ENCODE measurements at places on chromosomes 3 and 15.

GRCh38 chr15:78679089-78679511 lies 38.1 kb upstream of the CHRNB4 start:
- DNase-seq = no peak

DNA sequence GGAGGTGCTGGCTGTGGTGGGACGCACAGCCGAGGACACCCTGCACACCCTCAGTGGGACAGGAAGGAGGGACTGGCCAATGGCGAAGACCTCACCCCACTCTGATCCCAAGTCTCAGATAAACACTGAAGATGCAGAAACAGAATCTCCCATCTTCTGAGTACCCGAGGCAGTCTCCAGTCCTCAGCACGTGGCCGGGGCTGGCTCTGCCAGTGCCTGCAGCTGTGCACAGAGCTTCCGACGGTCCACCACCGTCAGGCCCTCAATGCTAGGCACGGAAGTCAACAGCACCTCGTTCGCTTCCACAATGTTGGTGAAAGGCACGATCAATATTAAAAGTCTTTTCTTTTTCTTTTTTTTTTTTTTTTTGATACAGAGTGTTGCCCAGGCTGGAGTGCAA lies 16.8 kb upstream of the OCA2 start:
- DNase-seq = no peak

DNA sequence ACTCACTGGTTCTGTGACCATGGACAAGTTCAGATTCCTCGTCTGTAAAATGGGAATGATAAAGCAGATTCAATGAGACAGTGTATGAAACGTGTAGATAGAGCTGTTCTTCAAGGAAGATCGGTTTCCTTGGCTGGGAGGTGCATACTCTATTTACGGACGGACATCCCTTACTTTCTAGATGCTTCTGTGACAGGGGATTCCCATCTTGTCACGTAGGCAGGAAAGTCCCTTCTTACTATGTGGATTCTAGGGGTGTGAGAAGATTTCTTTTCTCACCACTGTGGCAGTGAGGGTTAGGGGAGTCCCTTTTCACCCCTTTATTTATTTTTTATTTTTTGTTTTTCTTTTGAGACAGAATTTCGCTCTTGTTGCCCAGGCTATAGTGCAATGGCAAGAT lies 180.9 kb upstream of the TBL1XR1 start:
- no peak for DNase-seq

- no peak for DNase-seq
Observed at GRCh38 chr15:49991587-49991986, 127.4 kb downstream of the ATP8B4 start.

- DNase-seq = no peak
Observed at GRCh38 chr3:12929801-12930200, 88.4 kb upstream of the RPL32 start.

DNA sequence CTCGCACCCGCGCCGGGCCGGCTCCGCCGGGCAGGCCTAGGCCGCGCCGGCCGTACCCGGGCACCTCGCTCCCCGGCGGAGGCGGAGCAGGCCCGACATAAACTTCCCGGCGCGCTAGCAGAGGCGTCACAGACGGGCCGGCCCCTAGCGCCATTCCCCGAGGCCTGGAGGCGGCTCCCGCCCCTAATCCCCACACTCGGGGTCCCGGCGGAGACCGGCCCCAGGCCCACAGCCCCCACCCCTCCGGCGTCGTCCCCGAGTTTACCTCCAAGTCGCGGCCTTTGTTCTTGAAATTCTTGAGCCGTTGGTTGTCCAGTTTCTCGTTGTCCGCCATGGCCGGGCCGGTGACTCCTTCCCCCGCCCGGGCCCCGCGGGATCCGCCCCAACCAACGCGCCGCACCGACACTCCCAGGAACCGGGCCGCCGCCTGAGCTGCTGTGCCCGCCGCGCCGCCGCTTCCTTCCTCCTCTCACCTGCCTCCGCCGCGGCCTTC lies 376 bp downstream of the KPNA4 start:
- DNase-seq = peak; percentile 77

GRCh38 chr15:33679061-33679460 lies 289.2 kb upstream of the CHRM5 start:
- DNase-seq = no peak

- no peak for DNase-seq
Observed at GRCh38 chr3:179853176-179853575, 183.6 kb downstream of the PEX5L start.

GRCh38 chr15:74396445-74397238 lies 29.2 kb upstream of the CYP11A1 start:
- no peak for DNase-seq

GRCh38 chr15:82315519-82316246 lies 33.6 kb downstream of the GOLGA6L10 start:
- no peak for DNase-seq

DNA sequence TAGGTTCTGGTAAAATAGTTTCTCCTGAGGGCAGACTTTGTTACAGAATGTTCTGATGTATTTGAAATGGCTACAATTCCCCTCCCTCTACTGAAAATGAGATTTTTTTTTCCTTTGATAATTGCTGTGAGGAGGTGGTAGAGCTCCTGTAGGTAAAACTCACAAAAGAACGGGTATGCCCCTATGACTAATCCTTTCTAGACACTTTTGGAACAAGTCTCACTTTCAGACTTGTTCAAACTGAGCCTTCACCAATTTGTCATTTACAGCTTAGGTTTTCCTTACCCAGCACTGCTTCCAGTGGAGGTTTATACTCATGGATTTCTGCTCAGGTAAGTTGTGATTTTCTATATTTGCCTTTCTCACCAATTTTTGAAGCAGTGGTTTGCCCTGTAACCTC lies 115.6 kb downstream of the NLGN1 start:
- DNase-seq = no peak

DNA sequence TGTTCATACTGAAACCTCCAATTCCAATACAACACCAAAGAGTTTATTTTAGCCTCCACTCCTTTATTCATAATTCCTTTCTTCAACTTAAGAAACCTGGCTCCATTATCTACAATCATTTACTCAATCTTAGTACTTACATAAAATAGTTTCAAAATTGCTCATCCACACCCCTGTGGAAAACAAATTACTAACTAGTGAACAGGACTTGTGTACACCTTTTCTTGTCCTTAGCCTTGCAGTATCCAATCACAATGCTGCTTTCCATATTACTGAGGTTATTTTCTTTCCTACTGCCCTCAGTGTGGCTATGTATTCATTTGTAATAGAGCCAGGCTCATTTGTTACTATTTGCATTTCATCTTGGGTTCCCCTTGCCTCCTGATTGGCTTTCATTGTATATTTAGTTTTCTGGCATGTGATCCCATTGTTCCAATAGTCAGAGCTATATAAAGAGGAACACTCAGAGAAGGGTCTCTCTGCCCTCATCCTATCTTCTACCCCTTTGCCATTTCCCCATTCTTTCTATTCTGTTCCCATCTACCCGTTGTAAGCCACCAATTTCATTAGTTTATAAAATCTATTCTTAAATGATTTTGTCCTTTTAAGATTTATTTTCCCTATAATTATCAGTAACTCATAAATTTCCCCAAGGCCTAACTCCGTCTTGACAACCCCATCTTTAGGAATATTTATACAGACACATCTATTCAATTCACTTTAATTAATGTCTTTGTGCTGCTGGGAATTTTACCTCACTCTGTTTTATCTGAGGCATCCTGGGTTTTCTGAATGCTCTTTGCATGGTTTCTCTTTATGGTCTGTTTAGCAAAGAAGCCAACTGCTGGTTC lies 67.9 kb upstream of the RBP1 start:
- no peak for DNase-seq

- DNase-seq = no peak
Observed at GRCh38 chr3:65231544-65231943, 543.7 kb upstream of the ADAMTS9 start.

GRCh38 chr3:61601831-61602230 lies 40.5 kb downstream of the PTPRG start:
- DNase-seq = no peak

- no peak for DNase-seq
Observed at GRCh38 chr3:186520957-186521842, 23.0 kb downstream of the CRYGS start.

DNA sequence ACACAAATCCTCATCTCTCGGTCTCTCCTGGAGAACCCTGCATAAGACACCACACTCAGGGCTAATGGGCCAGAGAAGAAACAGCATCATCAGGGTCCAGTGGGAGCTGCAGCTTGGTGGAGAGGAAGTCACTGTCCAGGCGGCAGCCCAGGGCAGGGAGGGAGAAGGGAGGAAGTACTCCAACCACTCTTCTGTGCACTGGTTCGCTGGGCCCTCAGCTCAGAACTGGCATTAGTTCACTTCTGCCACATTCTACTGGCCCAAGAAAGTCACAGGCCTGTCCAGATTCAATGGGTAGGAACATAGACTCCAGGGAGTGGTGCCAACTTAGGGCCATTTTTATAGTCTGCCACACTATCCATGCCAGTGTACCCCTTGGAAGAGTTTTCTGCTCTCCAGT lies 169.0 kb downstream of the ABHD5 start:
- no peak for DNase-seq

DNA sequence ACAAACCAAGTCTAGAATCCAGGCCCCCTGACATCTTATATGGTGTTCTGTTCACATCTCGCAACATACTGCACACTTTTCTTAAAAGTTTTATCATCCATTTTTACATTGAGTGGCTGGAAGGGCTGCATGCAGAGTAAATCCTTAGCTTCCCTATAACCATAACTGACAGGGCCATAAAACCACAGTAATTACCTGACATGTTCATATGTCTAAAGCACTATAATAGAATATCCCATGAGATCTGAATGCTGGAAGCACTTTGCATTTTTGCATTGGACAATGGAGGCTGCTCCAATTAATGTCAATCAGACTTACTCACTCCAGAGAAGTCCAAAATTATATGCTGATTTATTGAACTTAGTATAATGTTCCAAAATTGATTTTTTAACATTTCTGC lies 86.6 kb upstream of the HES1 start:
- no peak for DNase-seq

- DNase-seq = no peak
Observed at GRCh38 chr3:12793701-12794100, 2.8 kb upstream of the CAND2 start.

DNA sequence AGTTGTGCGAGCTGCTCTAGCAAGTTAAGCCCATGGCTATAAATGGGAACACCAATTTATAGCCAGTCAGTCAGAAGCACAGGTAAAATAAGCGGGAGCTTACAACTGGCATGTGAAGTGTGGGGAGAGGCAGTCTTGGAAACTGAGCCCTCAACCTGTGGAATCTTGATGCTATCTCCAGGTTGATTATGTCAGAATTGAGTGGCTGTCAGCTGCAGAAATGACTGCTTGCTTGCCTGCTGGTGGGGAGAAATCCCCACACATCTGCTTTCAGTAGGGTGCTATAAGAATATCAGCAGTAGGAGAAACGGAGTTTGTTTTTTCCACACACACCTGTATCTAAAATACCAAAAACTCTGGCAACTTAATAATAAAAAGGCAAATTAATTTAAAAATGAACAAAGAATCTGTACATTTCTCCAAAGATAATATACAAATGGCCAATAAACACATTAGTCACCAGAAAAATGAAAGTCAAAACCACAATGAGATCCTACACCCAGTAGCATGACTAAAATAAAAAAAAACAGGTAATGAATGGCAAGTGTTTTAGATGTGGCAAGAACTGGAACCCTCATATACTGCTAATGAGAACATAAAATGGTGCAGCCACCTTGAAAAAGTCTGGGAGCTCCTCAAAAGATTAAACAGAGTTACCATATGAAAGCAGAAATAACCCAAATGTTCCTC lies 26.0 kb upstream of the MAP4 start:
- no peak for DNase-seq

DNA sequence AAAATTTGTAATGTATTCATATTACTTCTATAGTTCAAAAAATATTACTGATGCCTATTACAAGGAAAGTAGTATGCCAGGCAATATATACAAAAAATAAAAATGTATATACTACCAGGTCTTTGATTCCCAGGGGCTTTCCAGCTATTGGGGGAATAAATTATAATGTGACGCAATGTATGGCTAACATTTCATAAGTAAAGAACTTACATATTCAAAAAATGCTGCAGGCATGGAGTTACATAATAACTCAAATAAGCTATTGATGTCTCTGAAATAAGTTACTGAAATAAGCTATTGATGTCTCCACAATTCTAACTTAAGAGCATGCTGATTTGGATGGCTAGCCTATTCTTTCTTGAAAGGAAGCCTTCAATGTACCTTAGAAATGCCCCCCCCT lies 30.2 kb downstream of the MCCC1 start:
- no peak for DNase-seq

DNA sequence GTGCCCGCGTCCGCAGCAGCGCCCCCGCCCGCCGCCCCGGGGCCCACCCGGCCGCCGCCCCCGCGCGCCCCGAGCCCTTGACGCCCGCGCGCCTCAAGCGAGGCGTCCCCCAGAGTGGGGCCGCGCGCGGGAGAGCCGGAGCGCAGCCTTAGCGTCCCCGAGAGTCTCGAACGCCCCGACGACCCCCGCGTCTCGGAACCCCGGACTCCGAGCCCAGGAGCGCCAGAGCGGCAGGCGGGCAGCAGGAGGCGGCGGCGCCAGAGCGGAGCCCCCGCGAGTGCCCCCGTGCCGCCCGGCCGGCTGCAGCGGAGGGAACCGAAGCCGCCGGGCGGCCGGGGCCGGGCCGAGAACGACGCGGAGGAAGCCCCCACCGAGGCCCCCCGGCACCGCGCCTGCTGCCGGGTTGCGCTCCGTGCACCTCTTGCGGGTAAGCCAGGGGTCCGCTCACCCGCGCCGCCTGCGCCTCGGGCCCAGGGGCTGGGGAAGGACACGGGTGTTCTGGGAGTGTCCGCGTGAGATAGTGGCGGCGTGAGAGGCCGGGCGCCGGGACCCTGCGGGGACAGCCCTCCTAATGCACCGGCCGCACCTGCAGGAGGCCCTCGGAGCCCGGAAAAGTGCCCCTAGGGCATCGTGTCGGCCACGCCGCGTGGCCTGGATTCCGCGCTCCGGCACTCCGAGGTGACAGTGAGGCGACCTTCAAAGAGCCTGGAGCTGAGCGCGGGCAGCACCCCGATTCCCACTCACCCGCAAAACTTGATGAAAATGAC lies 52.0 kb upstream of the ULK4 start:
- peak; percentile 17 for DNase-seq

- no peak for DNase-seq
Observed at GRCh38 chr3:177604181-177604580, 406.9 kb upstream of the TBL1XR1 start.

DNA sequence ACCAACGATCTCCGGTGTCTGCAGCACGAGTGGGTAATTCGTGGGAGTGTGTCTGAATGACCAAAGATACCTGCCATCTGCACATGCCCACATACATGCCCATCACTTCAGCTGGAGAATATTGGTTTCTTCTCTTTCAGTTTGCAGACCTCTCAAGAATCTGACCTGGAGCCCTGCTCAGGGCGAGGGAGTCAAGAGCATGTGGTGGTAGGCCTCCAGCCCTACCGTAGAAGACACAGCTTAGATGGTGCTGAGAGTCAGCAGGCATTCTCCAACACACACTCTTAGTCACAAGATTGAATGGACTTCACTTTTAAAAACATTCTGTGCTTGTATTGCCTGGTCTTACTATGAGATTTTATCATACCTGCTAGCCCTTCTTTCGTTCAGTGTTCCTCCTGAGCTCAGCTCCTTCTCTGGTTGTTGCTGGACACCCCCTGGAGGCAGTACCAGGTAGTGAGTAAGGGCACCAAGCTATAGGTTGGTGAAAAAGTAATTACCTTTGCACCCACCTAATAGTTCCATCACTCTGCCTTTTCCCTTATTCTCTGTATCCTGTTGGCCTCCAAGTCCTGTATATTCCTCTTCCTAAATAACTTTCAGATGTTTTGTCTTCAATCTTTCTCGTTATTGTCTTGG lies 252.0 kb downstream of the CACNA2D3 start:
- peak; percentile 33 for DNase-seq
